Activated B cell treated with CpG ODN at 0.5 μM for 24 hours (primary cell): ENCODE measurements at places on chromosomes 6 and 20. TPM values are rescaled to one million over a fixed set of nuclear protein-coding genes. Genes with fewer than 3 reads are reported as not detected.

Gene KIAA0408
- 0.34 and 0.80 TPM in 2 replicates for total RNA-seq

Gene GTSF1L
- total RNA-seq = 0.34 and 1.3 TPM in 2 replicates

- DNase-seq = no peak
- H3K27me3 ChIP-seq = no peaks in the 10 kb centered on the region
- H3K27ac ChIP-seq = no peak overlapping the region
Measured at GRCh38 chr20:12955611-12956010, 53.2 kb upstream of the SPTLC3 start.

- H3K4me1 ChIP-seq = peaks cover 6% of the 10 kb centered on the region
- no peak overlapping the region for H3K4me3 ChIP-seq
- H3K36me3 ChIP-seq = no peaks in the 10 kb centered on the region
- H3K27me3 ChIP-seq = peaks cover 5% of the 10 kb centered on the region
Measured at GRCh38 chr6:3410385-3411360, 46.2 kb downstream of the SLC22A23 start.

DNA sequence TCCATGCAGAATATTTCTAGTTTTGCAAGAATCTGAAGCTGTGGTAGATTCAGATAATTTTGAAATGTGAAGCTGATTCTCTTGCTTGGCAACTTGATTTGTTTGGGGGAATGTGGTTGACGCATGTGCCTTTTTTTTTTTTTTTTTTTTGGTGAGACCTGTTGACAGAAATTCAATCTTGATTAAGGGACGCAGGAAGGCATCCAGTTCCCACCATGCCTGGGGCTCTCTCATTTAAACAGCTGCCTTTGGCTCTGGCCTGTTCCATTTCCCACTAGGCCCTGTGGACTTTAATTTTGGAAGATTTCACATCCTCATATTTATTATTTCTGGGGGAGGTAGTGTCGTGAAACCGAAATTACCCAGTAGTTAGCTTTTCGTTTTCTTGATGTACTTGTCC is 8.6 kb downstream of the TPX2 start:
- no peaks in the 10 kb centered on the region for H3K36me3 ChIP-seq
- no peaks in the 10 kb centered on the region for H3K27me3 ChIP-seq
- H3K4me1 ChIP-seq = no peaks in the 10 kb centered on the region
- H3K4me3 ChIP-seq = no peak overlapping the region
- no peak for DNase-seq
